ENCODE measurements at places on chromosomes 13 and 19.

DNA sequence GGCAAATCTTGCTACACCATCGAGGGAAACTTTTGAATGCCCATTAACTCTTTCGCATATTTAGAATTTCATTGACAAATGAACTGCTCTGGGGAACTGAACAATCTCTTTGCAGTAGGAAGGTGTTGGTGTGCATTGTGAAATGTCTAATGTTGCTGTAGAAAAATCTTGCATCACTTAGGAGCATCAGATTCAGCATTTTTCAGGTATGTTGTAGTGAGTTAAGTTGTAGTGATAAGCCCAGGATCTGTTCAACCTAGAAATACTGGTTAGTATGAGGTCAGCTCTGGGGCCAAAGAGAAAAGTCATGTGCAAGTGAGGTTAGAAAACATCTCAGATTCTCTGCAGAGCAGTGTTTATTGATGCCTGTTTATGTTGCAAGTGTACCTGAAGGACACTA lies 4.1 kb downstream of the FRY start:
- H3K27me3 ChIP-seq = no peaks in the 10 kb centered on the region
- H3K27ac ChIP-seq = peak overlapping the region; percentile 0
- no peak for DNase-seq
- no peaks in the 10 kb centered on the region for H3K4me1 ChIP-seq
- H3K4me3 ChIP-seq = no peak overlapping the region

- H3K36me3 ChIP-seq = no peaks in the 10 kb centered on the region
- DNase-seq = no peak
- H3K4me3 ChIP-seq = no peak overlapping the region
- H3K27ac ChIP-seq = no peak overlapping the region
- H3K27me3 ChIP-seq = no peaks in the 10 kb centered on the region
These were observed 1.7 kb downstream of the IL4I1 start for GRCh38 chr19:49894879-49895565.

DNA sequence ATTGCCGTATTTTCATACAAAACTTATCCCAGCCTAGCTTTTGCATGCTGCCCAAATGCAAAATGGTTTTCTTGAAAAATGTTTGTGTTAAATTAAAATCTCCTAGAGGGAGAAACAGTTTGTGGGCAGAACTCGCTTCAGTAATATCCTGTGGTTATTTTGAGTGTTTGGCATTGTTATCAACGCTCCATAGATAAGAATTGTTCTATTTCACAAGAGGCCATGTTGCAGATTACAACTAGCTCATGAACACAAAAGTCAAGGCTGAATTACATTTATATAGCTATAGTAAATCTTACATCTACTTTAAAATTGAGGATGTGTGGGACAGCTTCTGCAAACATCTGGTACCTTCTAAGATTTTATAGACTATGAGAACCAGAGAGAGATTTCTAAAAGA lies 447.9 kb downstream of the DCT start:
- H3K27me3 ChIP-seq = no peaks in the 10 kb centered on the region
- H3K36me3 ChIP-seq = no peaks in the 10 kb centered on the region
- no peak overlapping the region for H3K4me3 ChIP-seq
- no peaks in the 10 kb centered on the region for H3K4me1 ChIP-seq
- no peak overlapping the region for H3K27ac ChIP-seq

GRCh38 chr13:38167164-38167822 lies 182.4 kb upstream of the UFM1 start:
- no peaks in the 10 kb centered on the region for H3K27me3 ChIP-seq
- no peak overlapping the region for H3K27ac ChIP-seq
- H3K36me3 ChIP-seq = no peaks in the 10 kb centered on the region

- H3K27ac ChIP-seq = no peak overlapping the region
- H3K4me3 ChIP-seq = no peak overlapping the region
- no peak for DNase-seq
- H3K27me3 ChIP-seq = no peaks in the 10 kb centered on the region
These were observed 38.0 kb upstream of the C13orf42 start for GRCh38 chr13:51148952-51149573.

DNA sequence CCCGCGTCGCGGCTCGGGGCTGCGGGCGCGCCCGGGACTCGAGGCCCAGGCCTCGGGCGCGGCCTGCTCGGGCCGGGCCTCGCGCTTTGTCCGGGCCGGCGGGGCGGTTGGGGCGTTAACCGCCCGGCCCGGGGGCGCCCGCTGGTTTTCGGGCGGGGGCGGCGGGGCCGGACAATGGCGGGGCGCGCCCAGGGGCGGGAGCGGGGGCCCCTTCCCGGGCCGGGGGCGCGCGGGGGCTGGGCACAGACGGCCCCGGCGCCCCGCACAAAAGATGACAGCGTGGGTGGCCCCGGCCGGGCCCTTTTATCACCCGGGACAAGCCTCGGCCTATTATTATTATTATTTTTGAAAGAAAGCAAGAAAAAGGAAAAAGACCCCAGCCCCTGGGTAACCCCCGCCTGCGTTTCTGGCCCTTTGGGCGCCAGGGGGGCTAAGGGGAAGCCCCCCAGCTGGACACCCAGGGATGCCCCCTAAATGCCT lies 419 bp downstream of the KDM4B start:
- H3K4me1 ChIP-seq = peaks cover 11% of the 10 kb centered on the region
- H3K27me3 ChIP-seq = no peaks in the 10 kb centered on the region
- H3K27ac ChIP-seq = no peak overlapping the region
- peak overlapping the region; percentile 59 for H3K4me3 ChIP-seq
- H3K36me3 ChIP-seq = no peaks in the 10 kb centered on the region

GRCh38 chr19:2194513-2195078 lies 30.9 kb downstream of the DOT1L start:
- H3K27ac ChIP-seq = no peak overlapping the region
- H3K36me3 ChIP-seq = peaks cover 3% of the 10 kb centered on the region
- no peak for DNase-seq
- no peak overlapping the region for H3K4me3 ChIP-seq

DNA sequence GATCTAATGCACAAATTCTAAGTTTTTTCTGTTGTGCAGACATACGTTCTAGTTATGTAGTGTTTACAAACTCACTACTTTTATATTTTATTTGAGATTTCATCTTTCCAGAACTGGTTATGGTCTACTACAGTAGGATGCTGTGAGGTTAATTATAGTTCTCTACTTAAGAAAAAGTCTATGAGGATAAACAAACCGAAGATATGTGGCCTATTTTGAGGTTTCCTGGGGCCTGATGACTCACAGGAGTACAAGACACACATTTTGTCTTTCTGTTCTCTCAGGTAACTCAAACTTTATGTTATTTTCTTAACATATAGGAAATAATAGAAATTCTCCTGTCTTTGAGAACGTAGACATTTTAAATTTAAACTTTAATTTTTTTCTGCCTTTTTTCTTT lies 45.1 kb downstream of the PCDH20 start:
- no peak overlapping the region for H3K27ac ChIP-seq
- no peaks in the 10 kb centered on the region for H3K4me1 ChIP-seq
- no peaks in the 10 kb centered on the region for H3K36me3 ChIP-seq
- no peaks in the 10 kb centered on the region for H3K27me3 ChIP-seq
- no peak overlapping the region for H3K4me3 ChIP-seq
- no peak for DNase-seq

DNA sequence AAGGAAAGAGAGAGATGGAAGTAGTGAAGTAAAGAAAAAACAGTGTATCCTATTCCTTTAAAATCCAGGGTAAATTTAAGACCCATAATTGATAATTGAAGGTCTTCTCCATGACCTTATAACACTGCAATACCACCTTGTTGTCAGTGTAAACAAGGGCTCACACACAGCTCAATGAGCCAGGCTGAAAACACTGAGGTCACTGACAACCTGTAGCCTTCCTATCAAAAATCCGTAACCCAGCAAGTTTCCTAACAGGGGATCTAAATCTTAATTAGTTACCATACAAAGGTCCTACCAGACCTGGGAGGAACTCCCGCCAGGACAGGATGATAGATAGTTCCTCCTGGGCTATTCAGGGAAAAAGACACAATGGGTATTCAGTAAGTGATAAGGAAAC lies 1677.1 kb downstream of the OLFM4 start:
- H3K36me3 ChIP-seq = no peaks in the 10 kb centered on the region
- no peak for DNase-seq
- H3K27ac ChIP-seq = no peak overlapping the region

DNA sequence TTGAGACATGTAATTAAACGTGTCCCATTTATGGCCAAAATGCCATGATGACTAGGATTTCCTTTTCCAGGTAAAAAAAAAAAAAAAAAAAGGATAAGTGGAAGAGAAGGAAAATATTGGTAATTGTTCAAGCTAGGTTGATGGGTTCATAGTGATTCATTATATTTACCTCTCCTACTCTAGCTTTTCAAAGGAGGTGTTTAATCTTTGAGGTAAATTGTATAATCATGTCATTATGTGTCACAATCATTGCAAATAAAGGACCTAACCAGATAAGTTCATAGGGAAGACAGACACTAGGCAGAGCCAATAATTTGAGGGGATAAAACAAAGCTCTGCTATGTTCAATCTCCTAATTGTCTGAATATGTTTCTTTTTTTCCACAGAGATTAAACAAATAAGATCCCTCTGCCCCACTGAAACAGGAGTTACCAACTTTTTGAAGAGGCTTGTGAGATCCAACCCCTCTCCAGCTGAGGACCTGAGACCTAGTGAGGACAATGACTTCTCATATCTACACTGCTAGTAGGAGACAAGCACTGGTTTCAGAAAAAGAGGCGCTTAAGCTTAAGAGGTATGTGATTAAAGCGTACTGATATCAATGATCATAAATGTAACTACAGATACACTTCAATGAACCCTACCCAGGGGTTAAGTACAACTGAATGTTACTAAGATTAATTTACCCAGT lies 61.4 kb downstream of the USP12 start:
- H3K4me1 ChIP-seq = no peaks in the 10 kb centered on the region
- no peaks in the 10 kb centered on the region for H3K27me3 ChIP-seq
- no peak overlapping the region for H3K4me3 ChIP-seq
- no peak for DNase-seq

DNA sequence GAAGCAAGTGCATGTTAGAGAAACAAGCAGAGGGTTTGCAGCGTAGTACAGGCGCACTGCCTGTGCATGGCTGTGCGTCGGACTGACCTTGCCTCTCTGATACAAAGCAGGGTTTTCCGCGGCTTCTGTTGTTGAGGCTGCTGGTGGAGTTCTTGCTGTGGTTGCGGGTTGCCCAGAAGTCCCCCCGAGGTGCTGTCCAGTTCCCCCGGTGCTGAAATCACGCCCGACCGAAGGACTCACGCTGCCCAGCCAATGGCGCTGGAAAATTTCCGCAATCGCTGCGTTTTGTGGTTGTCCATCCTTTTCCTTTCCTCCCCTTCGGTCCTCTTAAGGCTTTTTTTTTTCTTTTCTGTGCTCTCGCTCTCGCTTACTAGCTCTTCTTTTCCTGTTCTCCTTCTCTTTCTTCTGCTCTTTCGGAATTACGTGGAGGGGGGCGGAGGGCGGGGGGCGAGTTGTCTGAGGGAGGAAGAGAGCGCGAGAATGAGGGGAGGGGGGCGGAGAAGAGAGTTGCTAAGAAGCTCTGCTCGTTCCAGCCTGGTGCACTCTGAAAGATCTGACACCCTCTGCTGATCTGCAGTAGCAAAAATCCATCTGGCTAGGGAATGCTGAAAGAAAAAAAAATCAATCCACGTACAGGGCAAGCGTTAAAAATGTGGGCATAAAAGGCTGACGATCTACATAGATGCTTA lies at the start of gene SLITRK1:
Gene SLITRK1 (minus strand): TSS at position 558 of the 689 bp plus-strand sequence. CDS start 967 bp downstream, outside the sequence.
- no peaks in the 10 kb centered on the region for H3K27me3 ChIP-seq
- H3K36me3 ChIP-seq = no peaks in the 10 kb centered on the region
- H3K4me1 ChIP-seq = no peaks in the 10 kb centered on the region
- no peak for DNase-seq

GRCh38 chr19:5455367-5456129 lies at the start of gene ZNRF4:
Gene ZNRF4, plus strand, starts transcription at chr19:5455417. Its CDS starts 75 bp downstream, at chr19:5455492.
- no peaks in the 10 kb centered on the region for H3K36me3 ChIP-seq
- no peaks in the 10 kb centered on the region for H3K4me1 ChIP-seq
- H3K27ac ChIP-seq = no peak within 1 kb of the TSS
- DNase-seq = no peak
- H3K4me3 ChIP-seq = no peak within 1 kb of the TSS
- no peaks in the 10 kb centered on the region for H3K27me3 ChIP-seq

DNA sequence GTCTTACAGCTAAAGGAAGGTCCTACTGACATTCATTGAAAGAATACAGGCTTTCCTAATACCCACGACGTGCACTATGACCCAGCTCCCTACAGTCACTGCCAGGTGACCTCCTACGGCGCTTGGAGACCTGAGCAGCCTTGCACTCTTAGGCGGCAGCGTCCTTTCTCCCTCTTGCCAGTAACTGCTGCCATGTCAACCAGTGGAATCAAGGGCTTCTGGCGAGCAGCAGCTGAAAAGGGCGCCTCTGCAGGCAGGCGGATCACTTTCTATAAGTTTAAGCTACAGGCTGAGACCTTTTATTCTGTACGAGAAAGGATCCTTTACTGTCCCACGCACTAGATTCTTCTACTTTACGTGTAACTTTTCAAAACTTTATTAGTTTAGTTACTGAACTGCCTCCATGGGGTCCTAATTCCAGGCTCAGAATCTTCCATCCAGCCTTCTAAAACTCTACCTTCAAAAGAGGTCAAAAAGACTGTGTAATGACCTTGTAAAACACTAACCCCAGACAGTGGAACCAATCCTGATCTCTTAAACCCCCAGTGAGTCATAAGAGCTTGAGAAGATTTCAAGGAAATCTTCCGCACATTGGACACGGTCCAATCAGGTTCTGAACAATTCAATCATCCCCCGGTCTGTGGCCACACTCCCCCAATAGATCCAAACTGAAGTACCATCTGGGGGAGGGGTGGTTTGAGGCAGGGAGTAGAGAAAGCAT lies 1.9 kb downstream of the KCTD12 start:
- no peaks in the 10 kb centered on the region for H3K4me1 ChIP-seq
- H3K27ac ChIP-seq = peak overlapping the region; percentile 71

- peak; percentile 31 for DNase-seq
- no peaks in the 10 kb centered on the region for H3K36me3 ChIP-seq
- H3K4me1 ChIP-seq = no peaks in the 10 kb centered on the region
- peaks cover 55% of the 10 kb centered on the region for H3K27me3 ChIP-seq
- H3K27ac ChIP-seq = no peak overlapping the region
These were observed 7.5 kb upstream of the TSHZ3 start for GRCh38 chr19:31356587-31357314.

GRCh38 chr19:12995596-12996405 lies 526 bp downstream of the NFIX start:
- no peaks in the 10 kb centered on the region for H3K27me3 ChIP-seq
- H3K4me3 ChIP-seq = peak overlapping the region; percentile 65
- peak; percentile 59 for DNase-seq
- H3K36me3 ChIP-seq = no peaks in the 10 kb centered on the region

DNA sequence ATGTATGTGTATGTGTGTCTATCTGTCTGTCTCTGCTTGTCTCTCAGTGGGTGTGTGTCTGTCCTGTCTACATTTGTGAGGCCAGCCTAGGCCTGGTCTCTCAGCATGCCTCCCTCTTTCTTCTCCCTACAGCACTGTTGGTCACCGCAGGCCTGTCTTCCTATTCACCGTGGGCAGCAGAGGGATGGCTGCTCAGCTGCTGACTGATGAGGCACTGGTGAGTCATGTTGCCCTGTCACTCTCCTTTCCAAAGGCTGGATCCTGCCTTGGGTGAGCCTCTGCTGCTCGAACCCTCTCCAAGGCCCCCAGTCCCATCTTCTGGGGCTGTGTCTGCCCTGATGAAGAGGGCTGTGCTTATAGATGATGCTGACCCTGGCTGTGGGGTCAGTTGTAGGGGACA lies 6.3 kb downstream of the ZNF71 start:
- no peak for DNase-seq
- H3K4me3 ChIP-seq = no peak overlapping the region
- no peaks in the 10 kb centered on the region for H3K27me3 ChIP-seq
- no peaks in the 10 kb centered on the region for H3K36me3 ChIP-seq

Measured in colonic mucosa (tissue), 4 donors.